ENCODE measurements at places on chromosomes 7 and 10. TPM values are rescaled to one million over a fixed set of nuclear protein-coding genes. Genes with fewer than 3 reads are reported as not detected.

GRCh38 chr7:84291756-84292155 is 97.2 kb upstream of the SEMA3A start:
- H3K4me1 ChIP-seq = no peaks in the 10 kb centered on the region
- DNase-seq = no peak
- no peak overlapping the region for H3K27ac ChIP-seq
- no peak overlapping the region for H3K4me3 ChIP-seq

- H3K27ac ChIP-seq = no peak overlapping the region
- H3K4me3 ChIP-seq = no peak overlapping the region
- peak; percentile 39 for DNase-seq
- no peaks in the 10 kb centered on the region for H3K4me1 ChIP-seq
Measured at GRCh38 chr7:27435461-27435860, 192.9 kb downstream of the EVX1 start.

POU6F2 gene
- total RNA-seq = under 0.01 TPM

STAG3 gene
- 0.50 TPM for total RNA-seq

RPP38 gene
- total RNA-seq = 15.4 TPM

All from fibroblast of lung (primary cell).